ENCODE measurements at places on chromosomes 2 and 18. TPM values are rescaled to one million over a fixed set of nuclear protein-coding genes. Genes with fewer than 3 reads are reported as not detected.

Gene LOXHD1
- not detected for total RNA-seq

Gene LRRTM4
- not detected for total RNA-seq

DNA sequence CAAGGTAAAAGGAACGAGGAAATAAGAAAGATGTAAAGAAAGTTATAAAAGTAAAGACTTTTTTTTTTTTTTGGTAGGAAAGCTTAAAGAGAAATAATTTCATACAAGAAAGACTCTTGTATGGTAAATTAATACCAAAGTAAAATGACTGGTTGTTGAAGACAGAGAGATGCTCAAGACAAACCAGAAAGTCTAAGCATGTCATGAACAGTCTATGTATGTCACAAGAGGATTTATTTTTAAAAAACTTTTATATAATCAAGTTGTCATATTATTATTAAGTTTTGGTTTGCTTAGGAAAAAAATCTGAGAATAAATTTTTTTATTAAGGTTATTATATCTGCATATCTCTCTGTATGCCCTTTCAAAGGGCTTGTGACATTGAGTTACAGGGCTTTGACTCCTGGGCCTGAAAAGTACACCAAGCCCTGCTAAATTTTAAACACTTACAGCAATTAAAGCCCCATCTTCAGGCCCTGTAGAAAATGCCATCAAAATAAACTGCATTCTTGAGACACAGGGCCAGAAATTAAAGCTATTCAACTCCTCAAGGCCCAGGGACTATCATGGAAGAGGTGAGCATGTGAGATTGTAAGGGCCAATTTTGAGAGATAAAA is 10.9 kb upstream of the SGPP2 start:
- no peak for DNase-seq
- H3K4me3 ChIP-seq: no peak overlapping the region
- H3K36me3 ChIP-seq: peaks cover 1% of the 10 kb centered on the region
- H3K27me3 ChIP-seq: peaks cover 4% of the 10 kb centered on the region

DNA sequence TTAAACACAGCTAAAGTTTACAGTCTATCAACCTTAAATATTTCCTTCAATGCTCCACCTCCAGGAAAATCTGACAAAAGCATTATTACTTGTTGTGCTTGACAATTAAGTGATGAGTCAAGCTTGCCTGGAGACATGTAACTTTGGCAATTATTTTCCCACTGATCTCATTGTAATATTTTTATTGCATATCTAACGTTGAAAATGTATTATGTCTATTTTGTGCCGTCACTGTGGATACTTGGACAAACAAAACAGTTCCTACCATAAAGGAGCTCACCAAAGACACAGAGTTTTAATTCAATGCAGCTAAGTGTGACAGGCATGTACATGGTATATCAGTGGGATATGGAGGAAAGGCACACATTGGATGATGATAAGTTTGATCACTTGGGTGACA is 24.7 kb downstream of the RNF103 start:
- H3K4me1 ChIP-seq: no peaks in the 10 kb centered on the region
- H3K4me3 ChIP-seq: no peak overlapping the region
- H3K27me3 ChIP-seq: no peaks in the 10 kb centered on the region
- no peak for DNase-seq
- peaks cover 9% of the 10 kb centered on the region for H3K36me3 ChIP-seq

GRCh38 chr2:226057914-226058313 is 658.4 kb downstream of the NYAP2 start:
- H3K36me3 ChIP-seq: no peaks in the 10 kb centered on the region
- H3K4me3 ChIP-seq: no peak overlapping the region
- H3K27me3 ChIP-seq: peaks cover 2% of the 10 kb centered on the region

Measured in activated B cell treated with CpG ODN at 0.5 μM for 24 hours (primary cell).